ENCODE measurements at places on chromosomes 11 and 22.

- DNase-seq = no peak
Observed at GRCh38 chr11:112871909-112872500, 89.2 kb upstream of the NCAM1 start.

- no peak for DNase-seq
Observed at GRCh38 chr11:110874437-110875030, 162.3 kb upstream of the ARHGAP20 start.

- DNase-seq = no peak
Observed at GRCh38 chr22:45291931-45292290, 7.2 kb downstream of the UPK3A start.

DNA sequence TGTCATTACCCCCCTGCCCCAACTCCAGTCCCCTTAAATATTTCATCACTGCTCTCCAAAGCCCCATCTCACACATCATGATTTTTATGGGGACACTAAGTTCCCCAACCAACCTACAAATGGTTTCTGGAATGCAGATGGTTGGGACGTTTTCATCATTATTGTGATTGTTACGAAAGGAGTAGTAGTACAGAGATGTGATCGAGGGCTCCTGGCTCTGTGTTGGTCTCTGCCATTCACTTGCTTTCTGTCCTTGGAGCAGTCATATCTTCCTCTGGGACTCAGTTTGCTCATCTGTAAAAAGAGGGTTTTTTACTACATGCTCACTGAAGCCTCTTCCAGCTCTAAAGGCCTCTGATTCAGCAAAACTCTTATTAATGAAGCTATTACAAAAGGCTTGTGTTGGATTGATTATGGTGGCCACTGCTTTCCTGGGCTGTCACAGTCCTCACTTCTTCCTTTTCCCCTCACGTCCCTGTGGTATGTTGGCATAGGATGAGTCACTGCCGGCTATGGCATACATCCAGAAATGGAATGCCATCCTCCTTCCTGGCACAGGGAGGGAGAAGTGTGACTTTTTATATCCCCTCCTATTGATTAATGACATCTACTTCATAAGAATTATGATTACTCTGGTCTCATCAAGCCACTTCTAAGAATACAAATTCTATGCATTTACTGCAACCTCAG is 593.7 kb downstream of the METTL15 start:
- peak; percentile 90 for DNase-seq

DNA sequence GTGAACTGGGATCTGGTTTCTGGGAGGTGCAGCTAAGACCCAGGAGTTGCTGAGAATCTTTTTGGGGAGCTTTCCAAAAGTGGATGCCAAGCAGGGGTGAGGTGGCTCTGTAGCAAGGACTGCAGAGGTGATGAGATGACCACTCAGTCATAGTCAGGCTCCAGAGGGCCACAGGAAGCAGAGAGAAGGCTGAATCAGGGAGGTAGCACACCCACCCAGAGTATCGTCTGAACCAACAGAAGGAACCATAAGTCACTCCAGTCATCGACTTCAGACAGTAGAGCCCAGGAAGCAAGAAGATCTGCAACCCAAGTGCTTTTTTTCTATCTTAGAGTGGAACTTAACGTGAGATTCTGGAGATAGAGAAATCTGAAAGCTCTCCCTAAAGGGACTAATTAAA is 335.7 kb upstream of the MPPED2 start:
- DNase-seq = no peak

DNA sequence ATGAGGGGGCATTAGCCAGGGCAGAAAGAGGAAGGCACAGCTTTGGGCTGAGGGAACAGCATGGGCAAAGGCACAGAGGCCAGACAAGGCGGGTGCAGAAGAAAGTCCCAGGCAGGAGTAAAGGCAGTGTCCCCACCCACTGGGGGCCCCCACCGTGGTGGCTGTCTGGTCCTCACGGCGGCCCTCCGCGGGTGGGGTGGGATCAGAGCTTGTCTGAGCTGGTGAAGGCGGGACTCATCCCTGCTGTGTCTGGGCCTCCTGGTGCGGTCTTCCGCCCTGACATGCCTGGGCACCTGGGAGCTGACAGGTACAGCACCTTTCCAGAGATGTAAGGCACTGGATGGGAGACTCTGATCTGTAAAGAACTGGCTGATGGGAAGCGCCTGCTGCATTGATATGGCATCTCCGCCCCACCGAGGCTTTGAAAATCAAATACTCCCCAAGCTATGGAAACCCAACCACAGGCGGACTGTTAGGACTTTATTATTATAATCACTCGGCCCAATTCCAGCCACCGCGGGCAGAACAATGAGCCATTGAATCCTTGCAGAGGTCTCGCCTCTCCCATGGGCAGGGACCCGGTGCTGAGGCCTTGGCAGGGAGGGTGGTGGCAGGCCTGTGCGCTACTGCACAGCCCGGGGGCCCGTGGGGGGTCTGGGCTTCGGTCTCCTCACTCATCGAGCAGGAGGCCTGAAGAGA is 14.2 kb upstream of the GNB1L start:
- DNase-seq = no peak

DNA sequence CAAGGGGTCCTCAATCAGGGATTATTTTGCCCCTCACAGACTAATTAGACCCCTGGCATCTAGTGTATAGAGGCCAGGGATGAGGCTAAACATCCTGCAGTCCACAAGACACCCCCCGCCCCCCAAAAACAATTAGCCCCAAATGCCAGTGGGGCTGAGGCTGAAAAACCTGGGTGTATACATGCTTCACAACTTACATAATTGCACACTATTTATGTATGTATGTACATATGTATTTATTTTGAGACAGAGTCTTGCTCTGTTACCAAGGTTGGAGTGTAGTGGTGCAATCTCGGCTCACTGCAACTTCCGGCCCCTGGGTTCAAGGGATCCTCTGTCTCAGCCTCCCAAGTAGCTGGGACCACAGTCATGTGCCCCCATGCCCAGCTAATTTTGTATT is 28.8 kb upstream of the SHANK2 start:
- no peak for DNase-seq

DNA sequence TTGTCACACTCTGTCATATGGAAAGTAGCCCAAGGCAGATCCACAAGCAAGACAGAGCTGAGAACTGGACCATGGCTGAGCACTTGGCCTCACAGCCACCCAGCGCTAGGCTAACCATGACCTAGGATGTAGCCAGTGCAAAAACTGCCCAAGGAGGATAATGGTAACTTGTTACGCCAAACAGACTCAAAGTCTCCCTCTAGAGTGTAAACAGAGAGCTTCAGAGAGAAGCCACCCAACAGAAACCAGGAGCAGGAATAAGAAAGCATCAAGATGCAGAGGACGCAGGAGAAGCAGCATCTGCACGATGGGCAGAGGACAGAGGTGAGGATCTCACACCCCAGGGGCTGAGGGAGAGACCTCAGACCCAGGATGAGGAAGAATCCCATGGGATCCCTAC is 97.9 kb downstream of the RCN1 start:
- no peak for DNase-seq

- no peak for DNase-seq
Observed at GRCh38 chr11:94343495-94343894, 39.1 kb downstream of the IZUMO1R start.

DNA sequence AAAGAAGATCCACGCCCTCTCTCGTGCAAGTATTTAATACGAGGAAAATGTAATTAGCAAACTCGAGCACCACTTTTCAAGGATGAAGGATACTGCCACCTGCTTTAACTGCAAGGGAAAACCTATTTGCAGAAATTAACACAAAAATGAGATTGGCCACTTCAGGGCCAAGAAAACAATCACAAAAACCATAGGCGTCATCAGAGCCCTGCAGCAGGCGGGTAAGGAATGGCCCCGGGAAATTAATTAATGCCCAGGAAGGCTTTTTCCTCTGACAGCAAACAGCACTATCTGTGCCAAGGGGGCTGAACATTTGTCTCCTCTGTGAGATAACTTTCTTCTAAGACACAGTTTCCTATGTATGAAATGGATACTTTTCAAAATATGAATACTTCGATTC is 255.7 kb downstream of the CTTN start:
- DNase-seq = no peak

All from HS-27A (cell line).